ENCODE measurements at places on chromosomes 4 and X.

- no peak for DNase-seq
These were observed 114.7 kb downstream of the DCLK2 start for GRCh38 chr4:150192986-150193385.

GRCh38 chrX:130694983-130695382 is 208.0 kb downstream of the ENOX2 start:
- DNase-seq: no peak

DNA sequence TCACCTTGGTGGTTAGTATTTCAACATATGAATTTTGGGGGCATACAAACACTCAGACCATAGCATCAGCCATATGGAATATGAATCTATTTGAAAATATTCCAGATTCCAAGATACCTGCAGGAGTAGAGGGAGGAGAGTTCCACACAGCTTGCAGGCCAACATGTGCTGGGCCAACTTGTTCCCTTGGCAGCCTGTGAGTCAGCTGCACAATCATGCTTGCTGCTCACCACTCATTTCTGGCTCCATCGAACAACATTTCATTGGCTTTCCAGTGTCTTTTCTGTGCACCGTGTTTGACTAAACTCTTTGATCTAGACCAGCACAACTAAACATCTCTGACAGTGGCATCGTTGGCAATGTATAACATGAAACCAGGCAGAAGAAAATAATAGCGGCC is 282.5 kb upstream of the RASGEF1B start:
- no peak for DNase-seq

- peak; percentile 13 for DNase-seq
These were observed 243.9 kb downstream of the MAML3 start for GRCh38 chr4:139910106-139910505.

- no peak for DNase-seq
These were observed 458.9 kb upstream of the TEX13C start for GRCh38 chrX:124860736-124861135.

DNA sequence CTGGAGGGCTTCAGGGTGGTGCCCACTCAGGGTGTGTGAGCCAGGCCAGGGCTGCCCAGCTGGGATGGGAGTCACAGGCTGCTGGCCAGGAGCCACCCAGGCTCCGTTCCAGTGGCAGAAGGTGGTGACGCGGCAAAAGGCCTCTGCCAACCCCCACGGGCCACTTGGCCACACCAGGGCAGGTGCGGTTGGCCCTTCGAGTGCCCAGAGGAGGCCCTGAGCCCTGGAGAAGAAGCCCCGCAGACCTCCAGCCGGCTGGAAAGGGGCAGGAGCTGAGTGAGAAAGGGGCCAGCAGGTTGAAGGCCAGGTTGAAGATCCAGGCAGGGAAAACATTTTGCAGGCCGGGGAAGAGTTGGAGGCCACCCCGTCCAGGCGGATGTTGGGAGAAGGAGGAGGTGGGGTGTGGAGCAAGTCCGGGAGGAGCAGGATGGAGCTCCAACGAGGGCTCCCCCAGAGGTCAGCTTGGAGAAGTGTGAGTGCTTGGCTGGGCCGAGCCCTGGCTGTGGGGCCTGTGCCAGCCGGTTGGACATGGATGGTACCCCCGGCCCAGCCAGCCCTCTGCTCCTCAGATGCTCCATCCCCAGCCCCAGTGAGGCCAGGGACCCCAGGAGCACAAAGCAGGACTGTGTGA is 2.8 kb upstream of the CPLX1 start:
- DNase-seq: no peak

GRCh38 chr4:78311306-78311705 is 240.3 kb upstream of the ANXA3 start:
- no peak for DNase-seq

GRCh38 chr4:81622028-81622427 is 150.3 kb upstream of the RASGEF1B start:
- DNase-seq: no peak

DNA sequence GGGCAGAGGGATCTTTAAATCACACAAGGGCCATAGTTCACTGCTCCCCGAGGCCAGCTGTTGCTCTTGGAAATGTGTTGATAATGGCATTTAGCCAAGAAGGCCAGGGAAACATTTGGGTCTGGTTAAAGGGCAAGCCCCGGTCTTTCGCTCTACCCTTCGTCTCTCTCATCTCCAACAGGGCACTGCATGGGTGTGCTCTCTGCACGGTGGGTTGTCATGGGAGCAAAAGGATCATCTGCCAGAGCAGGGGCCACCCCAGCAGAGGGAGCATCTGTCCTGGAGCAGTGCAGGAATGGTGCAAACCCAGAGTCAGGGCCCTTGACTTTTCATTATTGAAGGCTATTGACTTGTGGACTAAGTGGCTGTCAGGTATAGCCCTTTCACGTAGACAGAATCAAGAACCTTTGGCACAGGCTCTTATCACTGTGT is 22.7 kb upstream of the PGRMC2 start:
- DNase-seq: no peak

- no peak for DNase-seq
These were observed 188.4 kb downstream of the SLC7A11 start for GRCh38 chr4:138053641-138054301.

GRCh38 chr4:11081006-11081405 is 347.7 kb downstream of the HS3ST1 start:
- DNase-seq: no peak

DNA sequence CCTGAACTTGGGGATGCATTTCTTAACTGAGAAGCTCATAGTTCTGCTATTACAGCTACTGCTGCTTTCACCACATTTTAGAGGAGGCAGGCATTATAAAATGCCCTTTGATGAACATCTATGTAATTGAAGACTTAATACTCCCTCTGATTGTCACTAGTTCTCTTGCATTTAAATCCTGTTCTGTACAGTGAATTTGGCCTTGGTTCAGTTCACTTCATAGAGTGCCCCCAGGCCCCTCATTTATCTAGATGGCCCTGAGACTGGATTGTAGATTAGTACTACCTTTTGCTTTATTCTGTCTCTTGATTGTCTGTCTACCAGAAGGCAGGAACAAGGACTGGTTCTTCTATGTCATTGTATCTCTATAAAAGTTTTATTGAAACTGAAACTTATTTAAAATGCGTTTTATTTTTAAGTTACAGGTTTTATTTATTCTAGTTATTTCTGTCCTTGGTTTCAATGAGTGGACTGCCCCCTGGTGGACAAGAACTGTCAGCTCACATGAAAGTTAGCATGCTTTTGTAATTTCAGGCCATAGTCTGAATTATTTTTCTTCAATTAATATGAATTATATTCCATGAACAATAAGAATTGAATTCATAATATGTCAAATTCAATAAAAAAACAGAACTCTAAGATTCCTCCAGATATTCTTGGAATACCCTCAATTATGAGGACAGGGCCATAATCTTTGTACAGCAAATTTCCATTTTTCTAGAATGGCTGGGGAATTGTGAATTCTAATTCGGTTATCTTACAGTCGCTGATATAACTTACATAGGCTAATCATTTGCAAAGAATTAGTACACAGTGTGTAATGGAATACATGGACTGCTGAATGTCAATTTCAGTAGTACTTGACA is 47.2 kb upstream of the TMEM33 start:
- DNase-seq: no peak

- no peak for DNase-seq
These were observed 39.2 kb upstream of the ASMTL start for GRCh38 chrX:1491851-1492349.

- no peak for DNase-seq
These were observed 483.7 kb upstream of the FTHL17 start for GRCh38 chrX:31555506-31555905.

- no peak for DNase-seq
These were observed 1096.1 kb upstream of the PRKX start for GRCh38 chrX:4809571-4809970.

- no peak for DNase-seq
These were observed 204.2 kb downstream of the PALLD start for GRCh38 chr4:168701061-168701460.

- DNase-seq: no peak
These were observed 30.3 kb downstream of the AREG start for GRCh38 chr4:74475091-74475800.

GRCh38 chr4:182853731-182854330 is 63.4 kb downstream of the DCTD start:
- no peak for DNase-seq

- DNase-seq: no peak
These were observed 134.4 kb downstream of the PCDH7 start for GRCh38 chr4:30854531-30854930.

GRCh38 chr4:126591583-126591982 is 1041.2 kb upstream of the INTU start:
- no peak for DNase-seq

DNA sequence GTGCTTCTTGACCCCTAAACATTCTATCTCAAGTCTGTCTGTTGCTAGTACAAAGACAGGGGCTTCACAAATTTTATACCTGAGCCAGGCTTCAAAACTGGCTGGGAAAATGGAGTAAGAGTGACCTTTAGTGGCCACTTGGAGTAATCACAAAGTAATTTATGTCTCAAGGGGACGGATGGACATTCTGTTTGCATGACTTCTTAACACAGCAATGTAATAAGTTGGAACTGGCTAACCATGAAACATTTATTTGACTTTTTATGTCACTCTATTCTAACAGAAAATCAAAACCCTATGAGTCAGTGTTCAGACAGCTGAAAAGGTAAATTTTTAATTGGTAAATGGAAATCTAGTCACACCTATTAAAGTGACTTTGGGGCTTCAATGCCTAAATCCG is 600.6 kb downstream of the ANKRD50 start:
- no peak for DNase-seq

DNA sequence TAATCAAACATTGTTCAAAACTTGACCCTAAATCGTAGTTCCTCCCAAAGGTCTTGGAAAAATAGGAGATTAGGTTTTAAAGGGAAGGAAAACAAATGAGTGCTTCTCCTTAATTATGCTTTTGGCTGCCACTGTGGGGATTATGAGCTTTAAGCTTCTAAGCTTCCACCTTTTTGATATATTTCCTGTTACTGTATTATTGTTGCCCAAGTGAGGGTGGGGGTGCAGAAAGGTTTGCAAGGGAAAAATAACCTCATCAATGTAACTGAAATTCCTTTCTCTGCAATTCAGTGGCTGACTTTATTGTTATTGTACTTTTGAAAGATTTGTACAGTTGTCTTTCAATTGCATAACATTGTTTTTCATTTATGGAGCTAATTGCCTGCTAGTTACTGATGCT is 285.1 kb downstream of the FRMPD4 start:
- no peak for DNase-seq

GRCh38 chrX:119410027-119410819 is 11.1 kb downstream of the SLC25A43 start:
- no peak for DNase-seq

DNA sequence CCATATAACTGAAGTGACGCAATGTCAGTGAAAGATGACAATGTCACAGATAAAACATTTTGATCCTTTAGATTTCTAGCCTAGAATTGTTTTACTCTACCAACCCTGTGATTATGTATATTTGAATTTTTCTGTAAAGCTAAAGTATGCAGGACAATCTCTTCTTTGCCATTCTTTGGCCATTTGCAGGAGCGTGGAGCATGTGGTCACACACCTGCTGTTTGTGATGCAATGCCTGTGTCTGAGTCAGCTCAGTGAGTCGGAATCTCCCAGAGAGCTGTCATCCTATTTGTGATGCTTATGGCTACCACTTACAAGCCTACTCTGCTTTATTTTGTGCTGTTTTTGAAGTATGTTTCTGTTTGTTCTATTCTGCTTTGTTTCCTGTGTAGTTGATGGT is 214.5 kb downstream of the NAF1 start:
- peak; percentile 45 for DNase-seq

GRCh38 chr4:77734928-77735327 is 84.2 kb downstream of the CNOT6L start:
- DNase-seq: peak; percentile 0

DNA sequence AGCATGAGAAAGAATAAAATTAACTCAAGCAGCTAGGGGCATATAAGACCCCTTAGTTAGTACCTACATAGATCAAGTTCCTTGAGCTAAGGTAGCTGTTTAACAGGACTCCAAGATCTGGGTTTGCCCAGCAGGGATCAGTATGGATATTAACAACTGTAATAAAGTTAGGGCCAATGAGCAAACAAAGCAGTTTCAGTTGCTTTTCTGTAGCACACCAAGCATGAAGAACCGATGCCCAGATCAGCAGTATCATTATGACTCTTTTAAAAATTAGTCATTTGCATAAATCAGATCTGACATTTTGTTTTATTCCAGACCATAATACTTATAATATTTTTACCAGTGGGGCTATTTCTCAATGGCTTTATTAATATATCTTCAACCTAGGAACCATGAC is 80.9 kb downstream of the C4orf33 start:
- no peak for DNase-seq

DNA sequence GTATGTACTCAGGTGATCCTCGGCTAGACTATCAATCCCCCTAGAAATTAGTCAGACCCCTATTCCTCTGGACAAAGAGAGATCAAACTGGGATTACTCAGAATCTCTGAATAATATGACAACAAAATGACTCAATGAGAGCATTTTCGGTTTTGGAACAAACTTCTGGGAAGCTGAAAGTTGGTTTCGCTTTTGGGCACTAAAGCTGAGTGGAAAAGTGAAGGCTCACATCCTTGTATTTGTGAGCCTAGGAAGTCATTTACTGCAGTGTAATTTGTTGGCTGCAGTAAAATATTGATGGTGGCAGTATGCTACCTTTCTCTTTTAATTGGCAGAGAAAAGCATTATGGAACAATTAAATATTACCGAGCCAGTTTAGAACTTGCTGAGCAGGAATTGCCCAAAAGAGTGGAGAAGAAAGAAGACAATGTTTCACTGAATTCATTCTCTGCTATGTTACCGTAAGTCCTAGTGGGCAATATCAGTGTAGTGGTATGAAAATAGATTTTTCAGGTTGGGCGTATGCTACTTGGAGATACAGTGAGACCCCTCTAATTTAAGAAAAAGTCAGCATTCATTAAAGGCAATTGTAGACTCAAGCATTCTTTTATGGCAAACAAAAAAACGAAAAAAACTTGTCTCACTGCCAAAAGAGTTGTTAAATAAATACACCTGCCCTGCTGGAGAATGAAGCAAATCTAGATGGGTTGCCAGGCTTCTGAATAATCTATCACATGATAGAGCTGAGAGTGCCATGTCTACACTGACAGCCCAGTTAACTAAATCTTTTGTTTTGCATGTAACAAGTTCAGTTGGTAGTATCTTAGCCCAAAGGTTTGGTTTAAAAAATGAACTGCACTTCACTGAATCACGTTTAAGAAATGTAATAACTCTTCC is 69.6 kb downstream of the AGTR2 start:
- no peak for DNase-seq

- DNase-seq: no peak
These were observed 18.3 kb upstream of the WFS1 start for GRCh38 chr4:6251365-6251764.

- no peak for DNase-seq
These were observed 6.3 kb downstream of the PRAF2 start for GRCh38 chrX:49067285-49068120.

DNA sequence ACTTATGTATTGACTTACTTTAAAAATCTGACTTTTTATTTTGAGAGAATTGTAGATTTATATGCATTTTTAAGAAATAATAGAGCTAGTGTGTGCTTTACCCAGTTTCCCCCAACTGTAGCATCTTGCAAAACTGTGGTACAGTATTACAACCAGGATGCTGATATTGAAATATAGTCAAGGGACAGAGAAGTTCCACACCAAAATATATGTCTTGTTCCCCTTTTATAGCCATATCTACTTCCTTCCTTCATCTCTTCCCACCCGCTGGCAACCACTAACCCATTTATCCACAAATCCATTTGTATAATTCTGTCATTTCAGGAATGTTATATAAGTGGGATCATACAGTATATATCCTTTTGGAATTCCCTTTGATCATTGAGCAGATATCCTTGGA is 16.8 kb downstream of the KDM6A start:
- DNase-seq: no peak

GRCh38 chrX:110168585-110168984 is 149.3 kb downstream of the AMMECR1 start:
- no peak for DNase-seq
